ENCODE measurements at places on chromosomes 1 and 21. TPM values are rescaled to one million over a fixed set of nuclear protein-coding genes. Genes with fewer than 3 reads are reported as not detected.

DNA sequence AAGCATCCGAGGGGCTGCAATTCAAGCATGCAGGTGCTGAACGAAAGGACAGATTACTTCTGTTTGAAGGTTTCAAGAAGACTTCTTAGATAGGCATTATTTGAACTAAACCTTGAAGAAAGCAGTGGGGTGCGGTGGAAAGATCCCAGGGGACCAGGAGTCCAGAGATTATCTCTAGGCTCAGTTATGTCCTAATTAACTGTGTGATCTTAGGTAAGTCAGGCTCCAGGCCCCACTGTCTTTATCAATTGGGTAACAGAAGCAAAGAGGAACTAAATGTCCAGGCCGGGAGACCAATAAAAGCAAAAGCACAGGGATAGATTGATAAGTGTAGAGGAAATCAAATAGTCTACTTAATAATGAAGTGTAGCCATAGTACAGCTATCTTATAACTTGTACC is 72.9 kb upstream of the CDC42BPA start:
- DNase-seq = no peak

- DNase-seq = no peak
Observed at GRCh38 chr1:237146241-237146640, 104.3 kb downstream of the RYR2 start.

DNA sequence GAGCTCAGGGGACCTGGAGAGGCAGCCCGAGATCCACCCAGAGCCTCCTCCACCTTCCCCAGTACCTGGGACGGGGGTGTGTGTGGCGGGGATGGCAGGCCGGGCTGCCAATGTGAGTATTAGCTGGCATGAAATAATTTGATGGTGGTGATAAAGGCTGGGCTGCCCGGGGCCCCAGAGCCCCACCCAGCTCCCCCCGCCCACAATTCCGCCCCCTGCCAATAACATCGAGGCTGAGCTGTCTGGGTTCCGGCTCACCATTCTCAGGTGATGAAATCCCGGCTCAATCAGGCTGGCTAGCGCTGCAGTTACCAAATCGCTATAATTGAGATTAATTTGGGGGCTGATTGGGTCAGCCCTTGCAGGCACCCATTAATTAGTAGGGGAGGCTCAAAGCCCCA is 103.8 kb upstream of the CASZ1 start:
- DNase-seq = peak; percentile 76

DNA sequence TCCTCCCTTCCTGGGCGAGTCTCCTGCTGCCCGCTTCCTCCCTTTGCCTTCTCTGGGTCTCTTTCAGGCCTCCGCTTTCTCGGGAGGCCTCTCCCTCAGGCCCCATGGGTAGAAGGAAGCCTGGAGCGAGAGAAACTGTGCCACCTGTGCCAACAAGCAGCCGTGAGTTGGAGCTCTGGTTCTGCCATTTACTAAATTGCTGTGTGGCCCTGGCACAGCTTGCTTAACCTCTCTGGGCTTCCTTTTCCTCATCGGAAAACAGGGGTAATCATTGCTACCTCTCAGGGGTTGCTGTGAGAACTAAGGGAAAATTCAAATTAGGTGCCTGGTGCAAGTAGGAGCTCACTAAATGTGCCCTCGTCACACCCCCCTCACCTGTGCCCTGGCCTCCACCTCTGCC is 80.4 kb downstream of the PAX7 start:
- DNase-seq = no peak

DNA sequence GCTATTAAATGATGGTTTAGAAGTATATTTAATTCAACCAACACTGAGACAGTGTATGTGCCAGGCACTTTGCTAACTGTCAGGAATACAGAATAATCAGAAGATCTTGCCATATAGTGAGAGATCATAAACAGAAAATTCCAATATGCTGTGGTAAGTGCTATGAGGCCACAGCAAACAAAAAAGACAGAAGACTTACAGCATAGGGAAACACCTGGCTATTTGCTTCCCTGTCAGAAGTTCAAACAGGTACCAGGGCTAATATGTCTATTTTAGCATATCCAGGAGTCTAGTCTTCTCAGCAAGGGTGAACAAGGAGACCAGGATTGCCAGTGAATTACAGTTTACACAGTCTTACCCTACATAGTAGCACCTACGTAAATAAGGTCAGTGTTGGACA is 30.4 kb downstream of the TRIT1 start:
- DNase-seq = no peak

GRCh38 chr1:88701275-88701674 is 17.2 kb downstream of the PKN2 start:
- DNase-seq = no peak

GRCh38 chr1:160005070-160005469 is 26.7 kb downstream of the PIGM start:
- no peak for DNase-seq

DNA sequence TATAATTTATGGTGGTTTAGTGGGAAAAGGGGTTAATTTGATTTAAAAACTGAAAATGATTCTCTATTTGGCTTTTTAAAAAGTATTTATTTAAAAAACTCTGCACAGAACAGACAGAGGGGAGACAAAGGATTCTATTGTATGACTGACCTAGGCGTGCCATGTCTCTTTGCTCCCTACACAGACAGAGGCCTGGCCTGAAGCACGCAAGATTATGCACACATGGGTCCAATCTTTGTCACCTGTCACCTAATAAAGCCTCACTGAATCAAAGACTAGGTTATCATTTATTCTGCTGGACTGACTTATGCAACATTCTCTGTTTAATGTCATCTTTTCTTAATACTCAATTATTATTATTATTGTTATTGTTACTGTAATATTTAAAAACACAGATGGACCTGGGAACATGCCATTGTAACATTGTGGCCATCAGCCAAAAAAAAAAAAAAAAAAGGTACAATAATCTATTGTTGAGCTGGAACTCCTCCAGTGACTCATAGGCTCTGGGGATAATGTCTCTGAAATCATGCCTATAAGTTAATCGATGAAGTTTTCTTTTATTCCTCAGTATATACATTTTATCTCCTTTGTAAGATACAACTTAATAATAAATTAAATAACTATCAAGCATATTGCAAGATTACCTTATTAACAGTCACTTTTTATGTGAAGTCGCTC is 112.1 kb downstream of the RUNX1 start:
- no peak for DNase-seq

GRCh38 chr21:18153063-18153462 is 91.6 kb upstream of the CHODL start:
- no peak for DNase-seq

TMEM81 gene
- total RNA-seq = 2.6 TPM

LPAR3 gene
- total RNA-seq = 37.8 TPM

CFHR2 gene
- total RNA-seq = not detected

AIRE gene
- total RNA-seq = 0.31 TPM
